Activated CD4-positive, alpha-beta T cell treated with anti-CD3 and anti-CD28 coated beads for 24 hours (primary cell): ENCODE measurements at places on chromosomes 1 and 21.

DNA sequence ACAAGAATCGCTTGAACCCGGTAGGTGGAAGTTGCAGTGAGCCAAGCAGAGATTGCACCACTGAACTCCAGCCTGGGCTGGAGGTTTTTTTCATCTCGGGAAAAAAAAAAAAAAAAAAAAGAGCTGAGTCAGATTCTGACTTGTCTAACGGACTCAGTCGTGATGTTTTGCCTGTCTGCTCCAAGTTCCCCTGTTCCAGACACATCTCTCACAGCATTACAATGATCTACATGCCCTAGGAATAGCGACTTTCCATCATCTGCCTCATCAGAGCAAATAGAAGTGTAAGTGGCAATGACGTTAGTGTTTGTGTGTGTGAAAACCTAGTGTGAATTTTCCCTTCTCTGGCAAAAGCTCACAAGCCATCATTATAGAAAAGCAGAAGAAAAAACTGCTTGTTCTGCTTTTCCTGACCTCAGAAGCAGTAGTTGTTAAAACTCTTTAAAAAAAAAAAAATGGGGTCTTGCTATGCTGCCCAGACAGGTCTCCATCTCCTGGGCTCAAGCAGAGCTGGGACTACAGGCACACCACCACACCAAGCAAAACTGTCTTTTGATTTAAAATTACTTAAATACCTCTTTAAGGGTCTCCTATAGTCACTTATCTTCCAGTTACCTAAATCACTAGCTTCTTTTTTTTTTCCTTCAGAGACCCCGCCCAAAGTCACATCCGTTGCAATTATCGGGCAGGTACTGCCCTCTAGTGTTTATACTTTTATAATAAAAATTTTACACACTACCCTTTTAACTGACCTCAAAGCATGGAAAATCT lies 37.3 kb downstream of the PLEKHO1 start:
- no peak for DNase-seq

DNA sequence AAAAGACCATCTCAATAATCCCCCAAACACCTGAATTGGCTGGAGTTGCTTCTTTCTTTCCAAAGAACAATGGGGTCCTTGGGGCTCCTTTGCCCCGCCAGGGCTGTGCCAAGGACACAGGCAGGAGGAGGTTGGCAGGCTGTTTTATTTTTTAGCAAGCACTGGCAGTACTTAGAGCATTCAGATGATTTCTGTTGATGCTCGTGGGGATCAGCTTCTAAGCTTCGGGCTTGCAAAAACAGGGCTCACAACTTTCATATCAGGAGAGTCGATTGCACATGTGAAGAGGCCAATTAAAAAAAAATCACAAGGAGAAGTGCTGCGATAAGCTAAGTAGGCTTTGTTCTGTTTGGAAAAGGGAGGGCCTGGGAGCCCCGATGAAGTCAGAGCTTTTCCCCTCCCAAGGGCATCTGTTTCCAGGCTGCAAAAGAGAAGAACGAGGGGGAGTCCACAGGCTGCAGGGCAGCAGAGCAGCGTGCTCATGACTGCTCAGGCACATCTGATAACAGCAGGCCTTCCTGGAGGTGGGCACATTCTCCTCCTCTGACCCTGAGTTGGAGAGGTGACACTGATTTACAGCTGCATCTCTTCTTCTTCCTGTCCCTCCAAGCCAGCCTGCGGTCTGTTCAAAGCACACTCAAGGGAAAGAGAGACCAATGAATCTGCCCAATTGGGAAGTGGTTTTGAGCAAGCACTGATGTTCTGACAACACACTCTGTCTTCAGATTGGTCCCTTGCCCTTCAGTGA lies 27.3 kb upstream of the BCAR3 start:
- DNase-seq: no peak

DNA sequence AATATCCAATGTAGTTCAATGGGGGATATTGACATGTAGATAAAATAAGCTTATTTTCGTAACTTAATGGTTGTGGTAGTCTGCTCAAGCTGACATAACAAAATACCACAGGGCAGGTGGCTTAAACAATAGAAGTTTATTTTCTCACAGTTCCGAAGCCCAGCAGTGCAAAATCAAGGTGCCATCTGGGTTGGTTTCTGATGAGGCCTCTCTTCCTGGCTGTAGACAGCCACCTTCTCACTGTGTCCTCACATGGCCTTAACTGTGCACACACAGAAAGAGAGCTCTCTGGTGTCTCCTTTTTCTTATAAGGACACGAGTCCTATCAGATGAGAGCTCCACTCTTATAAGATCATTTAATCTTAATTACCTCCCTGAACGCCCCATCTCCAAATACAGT lies 64.8 kb upstream of the IPO9 start:
- DNase-seq: no peak

DNA sequence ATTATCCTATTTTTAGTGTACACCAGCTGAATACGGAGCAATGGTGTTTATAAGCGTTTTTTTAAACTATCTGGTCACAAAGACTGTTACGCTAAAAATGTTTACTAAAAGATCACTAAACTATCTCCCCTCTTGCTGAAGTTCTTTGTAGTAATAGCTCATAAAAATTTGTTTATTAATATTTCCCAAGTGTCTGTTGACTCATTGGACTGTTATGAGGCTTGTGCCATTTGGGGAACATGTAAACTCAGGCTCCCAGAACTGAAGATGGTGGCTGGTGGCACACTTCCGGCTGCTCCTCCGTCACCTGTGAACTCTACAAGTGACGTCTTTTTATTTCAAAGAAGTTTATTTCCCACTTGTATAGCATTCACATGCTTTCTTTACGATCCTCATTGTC lies 46.3 kb downstream of the AIDA start:
- DNase-seq: no peak

GRCh38 chr1:19750882-19751276 lies 48.8 kb downstream of the TMCO4 start:
- DNase-seq: no peak

DNA sequence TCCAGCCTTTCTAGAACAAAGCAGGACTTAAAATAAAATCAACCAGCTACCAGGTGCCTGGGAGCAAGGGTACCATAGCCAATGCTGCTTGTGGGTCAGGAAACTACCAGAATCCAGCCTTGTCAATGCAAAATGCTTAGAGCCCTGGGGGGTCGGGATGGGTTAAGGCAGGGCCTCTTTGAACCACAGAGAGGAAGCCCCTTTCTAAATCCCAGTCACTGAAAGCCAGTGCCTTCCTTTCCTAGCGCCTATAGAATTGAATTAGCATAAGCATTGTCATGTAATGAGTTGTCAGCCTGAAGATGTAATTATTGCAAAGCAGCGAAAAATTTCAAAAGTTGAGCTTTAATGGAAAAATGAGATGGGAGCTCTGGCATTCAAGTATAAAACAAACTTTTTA lies 176.6 kb upstream of the DAB1 start:
- DNase-seq: no peak
